ENCODE measurements at places on chromosomes 3 and 15.

DNA sequence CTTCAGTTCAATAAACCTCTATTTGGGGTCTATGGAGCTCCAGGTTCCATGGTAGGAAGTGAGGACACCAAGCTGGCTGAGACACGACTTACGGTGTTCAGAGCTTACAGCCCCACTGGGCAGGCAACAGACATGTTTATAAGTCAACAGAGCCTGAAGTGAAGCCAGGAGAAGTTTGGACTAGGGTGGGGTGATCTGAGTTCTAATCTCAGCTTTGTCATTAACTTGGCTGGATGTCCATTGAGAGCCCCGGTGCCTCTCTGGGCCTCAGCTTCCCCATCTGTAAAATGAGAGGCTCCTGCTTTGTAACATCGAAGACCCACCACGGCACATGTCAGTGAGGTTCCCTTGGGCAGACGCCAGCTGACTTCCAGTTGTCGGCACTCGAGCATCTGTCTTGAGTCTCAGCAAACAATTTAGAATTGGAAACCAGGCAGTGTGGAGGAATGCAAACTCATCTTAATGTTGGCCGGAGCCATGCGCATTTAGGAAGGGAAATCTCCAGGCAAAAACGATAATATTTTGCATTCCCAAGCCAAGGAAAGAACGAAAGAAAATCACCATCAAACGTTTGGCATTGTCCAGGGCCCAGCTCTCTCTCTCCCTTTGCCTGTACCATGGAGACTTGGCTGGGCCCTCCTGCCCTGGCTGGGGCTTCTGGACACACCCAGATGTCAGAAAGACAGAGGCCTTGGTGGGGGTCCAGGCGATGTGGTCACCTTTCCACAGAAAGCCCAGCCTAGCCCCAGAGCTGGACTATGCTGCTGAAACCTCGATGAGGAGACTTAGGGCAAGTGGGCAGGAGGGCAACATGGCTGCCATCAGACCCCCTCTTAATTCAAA lies 18.4 kb downstream of the ITGA11 start:
- DNase-seq = no peak

GRCh38 chr3:64079369-64080150 lies 56.3 kb upstream of the PSMD6 start:
- DNase-seq = no peak

- peak; percentile 55 for DNase-seq
Observed at GRCh38 chr3:56800832-56801661, 702 bp downstream of the ARHGEF3 start.

- DNase-seq = no peak
Observed at GRCh38 chr3:47194994-47195393, 31.1 kb upstream of the SETD2 start.

DNA sequence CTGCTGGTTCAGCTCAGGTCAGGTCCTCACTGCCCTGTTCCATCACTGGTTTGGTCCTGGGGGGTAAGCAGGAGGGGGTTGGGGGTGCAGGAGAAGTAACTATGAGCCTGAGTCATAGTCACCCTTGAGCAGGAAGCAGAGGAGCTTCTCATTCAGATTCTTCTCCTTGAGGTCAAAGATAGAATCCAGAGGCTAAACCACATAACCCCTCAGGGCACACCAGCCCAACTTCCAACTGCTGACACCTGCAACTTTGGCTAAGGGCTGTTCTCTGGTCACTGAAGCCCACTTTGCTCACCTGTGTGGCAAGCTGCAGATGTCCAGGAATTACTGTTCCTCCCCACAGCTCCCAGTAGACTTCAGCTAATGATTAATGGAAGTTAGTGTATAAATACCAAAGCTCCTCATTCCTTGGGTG lies 48.8 kb upstream of the LRRFIP2 start:
- no peak for DNase-seq

- no peak for DNase-seq
Observed at GRCh38 chr3:127732303-127732702, 59.6 kb downstream of the ABTB1 start.

DNA sequence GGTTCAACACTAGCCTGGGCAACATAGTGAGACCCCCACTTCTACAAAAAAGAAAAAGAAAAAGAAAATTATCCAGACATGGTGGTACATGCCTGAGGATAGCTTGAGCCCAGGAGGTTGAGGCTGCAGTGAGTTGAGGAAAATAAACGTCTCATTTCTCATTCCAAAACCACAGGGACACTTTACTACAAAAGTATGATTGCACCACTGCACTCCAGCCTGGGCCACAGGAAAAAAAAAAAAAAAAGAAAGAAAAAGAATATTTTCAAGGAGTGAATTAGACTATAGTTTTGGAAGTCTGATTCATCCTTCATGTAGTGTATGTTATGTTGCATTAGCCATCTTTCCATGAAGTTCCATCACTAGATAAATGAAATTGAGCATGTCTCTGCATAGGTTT lies 149.5 kb upstream of the THBS1 start:
- DNase-seq = no peak

GRCh38 chr15:58731756-58732535 lies 17.6 kb downstream of the ADAM10 start:
- DNase-seq = no peak

GRCh38 chr15:61130950-61131942 lies 97.9 kb downstream of the RORA start:
- no peak for DNase-seq

- DNase-seq = peak; percentile 5
Observed at GRCh38 chr3:74287557-74287956, 326.9 kb downstream of the CNTN3 start.

- DNase-seq = peak; percentile 17
Observed at GRCh38 chr3:28743831-28744230, 395.2 kb upstream of the AZI2 start.

- no peak for DNase-seq
Observed at GRCh38 chr3:149077628-149078027, 8.7 kb downstream of the HLTF start.

DNA sequence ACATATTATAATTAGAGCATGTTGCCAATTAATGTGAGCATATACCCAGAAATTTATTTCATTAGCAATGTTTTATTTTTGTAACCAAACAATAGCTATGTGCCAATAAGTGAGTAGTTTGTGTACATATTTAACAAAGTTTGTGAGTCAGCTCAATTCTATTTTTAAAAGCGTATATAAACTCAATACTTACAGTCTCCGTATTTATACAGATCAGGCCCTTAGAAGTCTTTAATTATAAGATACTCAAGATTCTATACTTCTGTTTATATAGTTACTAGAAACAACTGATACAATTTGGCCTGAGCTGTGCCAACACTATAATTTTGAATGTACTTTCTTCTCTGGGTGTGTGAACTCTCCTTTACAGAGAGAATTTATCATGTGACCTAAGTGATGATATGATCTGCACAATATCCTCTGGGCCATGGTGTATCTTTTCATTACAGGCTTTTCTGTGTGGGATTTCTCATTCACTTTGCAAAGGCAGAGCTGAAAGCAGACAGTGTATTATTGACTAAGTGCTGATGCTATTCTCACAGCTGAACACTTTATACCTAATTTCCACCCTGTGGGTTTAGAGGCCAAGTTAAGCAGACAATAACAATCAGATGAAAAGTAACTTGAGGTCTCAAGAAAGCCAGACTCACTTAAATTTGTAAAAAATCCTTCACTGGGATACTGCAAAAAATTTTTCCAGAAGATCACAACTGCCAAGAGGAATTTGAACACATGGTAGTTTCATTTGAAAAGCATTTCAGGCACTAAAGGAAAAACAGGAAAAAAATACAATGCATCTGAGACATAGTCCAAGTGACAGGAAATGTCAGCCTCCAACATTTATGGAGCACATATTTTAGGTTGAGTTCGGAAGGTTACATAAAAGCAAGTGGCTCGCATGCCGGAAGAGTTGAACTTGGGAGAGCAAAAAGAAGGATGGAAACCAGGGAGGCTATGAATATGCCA lies 277.9 kb upstream of the SEMA6D start:
- DNase-seq = peak; percentile 38

- DNase-seq = no peak
Observed at GRCh38 chr3:61650276-61650675, 88.9 kb downstream of the PTPRG start.

DNA sequence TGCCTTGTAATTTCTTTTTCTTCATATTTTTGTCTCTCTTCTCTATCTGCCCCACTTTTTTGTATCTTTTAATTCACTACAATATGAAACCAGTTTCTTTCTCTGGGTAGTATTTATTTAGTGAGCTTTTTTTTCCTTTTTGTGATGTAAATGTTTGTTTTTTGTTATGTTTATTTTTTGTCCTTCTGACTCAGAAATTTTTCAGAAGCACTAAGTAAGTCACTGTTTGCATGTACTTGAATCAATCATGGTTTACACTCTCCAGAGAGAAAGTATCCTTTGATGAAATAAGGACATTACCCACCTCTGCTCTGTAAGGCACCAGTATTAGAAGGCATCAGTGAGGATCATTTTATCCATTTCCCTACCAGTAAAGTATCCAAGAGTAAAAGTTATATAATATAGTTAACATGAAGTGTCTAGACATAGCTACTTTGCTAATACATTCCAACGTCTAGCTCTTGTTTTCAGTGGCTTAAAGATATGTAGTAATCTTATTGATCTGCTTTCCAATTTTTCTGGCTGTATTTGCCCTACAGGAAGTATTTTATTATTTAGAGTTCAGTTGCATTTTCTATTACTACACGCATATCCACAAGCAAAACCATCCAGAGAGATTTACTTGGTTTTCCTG lies 25.4 kb downstream of the FILIP1L start:
- no peak for DNase-seq

- peak; percentile 3 for DNase-seq
Observed at GRCh38 chr3:55639896-55640765, 153.0 kb upstream of the WNT5A start.

DNA sequence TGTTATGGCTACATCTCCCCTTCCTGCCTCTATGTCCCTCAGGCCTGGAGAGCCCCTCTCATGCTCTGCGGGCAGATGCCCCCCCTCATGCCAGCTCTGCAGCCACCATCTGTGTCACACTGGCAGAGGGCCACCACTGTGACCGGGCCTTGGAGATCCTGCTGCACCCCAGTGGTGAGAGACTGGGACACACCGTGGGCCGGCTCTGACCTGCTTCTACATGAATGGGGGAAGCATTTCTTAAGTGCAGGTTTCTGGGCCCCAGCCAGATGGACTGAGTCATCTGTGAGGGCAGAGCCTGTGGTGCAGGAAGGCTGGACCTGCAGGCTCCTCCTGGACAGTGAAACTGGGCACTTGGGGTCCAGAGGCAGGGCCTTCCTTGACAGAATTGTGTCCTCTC lies 4.8 kb downstream of the VWA5B2 start:
- peak; percentile 75 for DNase-seq

- no peak for DNase-seq
Observed at GRCh38 chr15:92681141-92681631, 25.6 kb upstream of the FAM174B start.

DNA sequence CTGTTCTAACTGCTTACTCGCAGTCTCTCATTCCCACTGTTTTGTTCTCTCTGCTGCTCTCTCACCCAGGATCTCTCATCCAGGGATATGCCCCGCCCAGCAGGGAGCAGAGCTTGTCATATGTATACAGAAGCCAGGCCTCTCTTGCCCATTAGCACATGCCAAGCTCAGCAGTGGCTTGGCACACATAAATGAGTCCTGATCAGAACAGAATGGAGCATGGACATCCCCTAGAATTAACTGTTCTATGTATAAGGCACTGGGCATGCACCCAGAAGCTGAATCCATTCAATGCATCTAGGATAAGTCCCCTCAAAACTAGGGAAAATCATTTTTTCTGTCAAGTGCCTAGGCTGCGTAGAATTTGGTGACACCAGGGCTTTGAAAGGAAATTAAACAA lies 61.6 kb downstream of the IGSF11 start:
- DNase-seq = peak; percentile 31

GRCh38 chr3:46163556-46164041 lies 44.5 kb downstream of the CCR1 start:
- no peak for DNase-seq

GRCh38 chr3:75341324-75342067 lies 322.6 kb upstream of the FRG2C start:
- no peak for DNase-seq

GRCh38 chr3:169077394-169077906 lies 586.1 kb downstream of the MECOM start:
- DNase-seq = no peak

DNA sequence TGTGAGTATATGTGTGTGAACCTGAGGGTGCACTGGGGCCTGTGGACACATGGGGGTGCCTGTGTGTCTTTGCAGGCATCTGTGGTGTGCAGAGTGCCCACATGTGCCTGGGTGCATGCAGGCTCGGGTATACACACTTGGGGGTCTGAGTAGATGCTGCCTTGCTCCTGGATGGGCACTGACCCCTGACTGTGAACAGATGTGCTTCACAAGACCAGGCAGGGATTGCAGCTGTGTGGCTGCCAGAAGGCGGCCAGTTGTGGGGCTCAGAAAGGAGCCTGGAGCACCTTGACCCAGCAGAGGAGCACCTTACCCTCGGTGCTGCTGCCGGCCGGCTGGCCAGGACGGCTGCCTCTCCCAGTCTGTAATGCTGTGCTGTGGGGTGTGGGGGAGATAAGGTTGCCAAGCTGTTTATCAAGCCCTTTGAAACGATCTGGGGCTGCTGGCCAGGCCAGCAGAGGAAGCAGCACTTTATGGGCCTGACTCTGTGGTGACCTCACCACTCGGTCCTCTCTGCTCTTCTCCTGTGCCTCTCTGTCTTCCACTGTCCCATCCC lies 55.5 kb upstream of the MRPS22 start:
- DNase-seq = no peak

DNA sequence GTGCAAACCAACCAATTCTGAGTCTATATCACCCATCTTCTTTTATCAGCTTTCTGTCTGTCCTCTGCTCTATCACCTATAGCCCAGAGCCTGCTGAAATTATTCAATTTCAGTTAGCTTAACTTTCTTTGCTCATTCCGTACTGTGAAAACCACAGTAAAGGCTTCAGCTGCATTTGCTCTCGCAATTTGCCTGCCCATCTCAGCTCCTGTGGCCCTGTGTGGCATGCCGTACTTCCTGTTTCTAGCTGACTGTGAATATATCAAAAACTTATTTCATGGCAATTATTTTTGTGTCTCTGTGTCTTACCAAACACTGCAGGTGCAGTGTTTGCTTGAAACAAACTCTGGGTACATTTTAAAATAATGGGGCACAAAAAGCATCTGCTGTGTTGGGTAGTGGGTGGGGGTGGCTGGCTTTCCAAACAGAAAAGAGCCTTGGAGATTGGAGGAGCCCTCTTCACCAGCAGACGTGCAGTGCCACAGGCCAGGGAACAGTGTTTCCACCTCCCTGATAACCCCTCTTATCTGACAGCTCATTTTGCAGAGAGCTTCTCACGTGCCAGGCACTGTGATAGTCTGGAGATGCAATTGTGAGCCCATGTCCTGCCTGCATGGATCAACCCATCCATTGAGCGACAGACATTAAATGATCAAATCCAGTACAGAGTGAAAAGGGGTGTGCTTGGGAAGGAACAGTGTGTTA lies 45.2 kb downstream of the GASK1A start:
- no peak for DNase-seq

GRCh38 chr3:190323246-190323626 lies 990 bp upstream of the CLDN1 start:
- DNase-seq = no peak

- no peak for DNase-seq
Observed at GRCh38 chr3:178054471-178054870, 481.8 kb upstream of the KCNMB2 start.

DNA sequence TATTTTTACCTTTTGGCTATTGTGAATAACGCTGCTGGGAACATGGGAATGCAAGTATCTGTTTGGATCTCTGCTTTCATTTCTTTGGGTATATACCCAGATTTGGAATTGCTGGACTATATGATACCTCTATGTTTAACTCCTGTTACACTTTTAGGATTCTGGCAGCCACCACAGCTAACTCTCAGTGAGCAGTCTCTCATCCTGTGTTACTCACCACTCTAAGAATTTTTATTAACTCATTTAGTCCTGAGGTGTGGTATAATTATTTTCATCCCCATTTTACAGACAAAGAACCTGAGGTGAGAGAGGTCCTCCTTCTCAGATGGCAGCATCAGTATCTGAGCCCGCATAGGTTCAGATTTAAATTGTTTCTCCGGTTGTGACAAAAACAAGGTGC lies 1.1 kb downstream of the SPATA12 start:
- DNase-seq = no peak

All from NCI-H69 (cell line).